ENCODE measurements at places on chromosomes 6 and 20. TPM values are rescaled to one million over a fixed set of nuclear protein-coding genes. Genes with fewer than 3 reads are reported as not detected.

DNA sequence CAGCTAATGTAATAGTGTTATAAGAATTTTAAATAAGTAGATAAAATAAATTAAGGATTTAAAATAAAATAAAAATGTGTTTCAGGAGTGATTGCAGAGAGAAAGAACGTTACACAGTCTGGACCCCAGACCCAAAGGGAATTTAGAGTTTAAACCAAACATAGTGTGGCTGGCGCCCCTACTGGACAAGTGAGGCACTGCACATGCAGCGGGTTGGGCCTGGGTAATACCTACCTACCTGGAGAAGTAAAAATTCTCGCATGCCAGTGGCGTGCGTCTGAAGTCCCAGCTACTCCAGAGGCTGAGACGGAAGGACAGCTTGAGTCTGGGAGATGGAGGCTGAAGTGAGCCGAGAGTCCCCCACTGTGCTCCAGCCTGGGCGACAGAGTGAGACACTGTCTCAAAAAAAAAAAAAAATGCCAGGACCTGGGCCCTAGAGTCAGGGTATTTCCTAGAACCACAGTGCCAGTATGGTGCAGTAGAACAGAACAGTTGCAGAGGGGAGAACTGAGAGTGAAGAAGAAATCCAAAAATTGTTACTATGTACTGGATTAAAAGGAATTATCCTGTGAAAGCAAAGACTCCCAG lies 71.4 kb upstream of the TCF21 start:
- no peaks in the 10 kb centered on the region for H3K36me3 ChIP-seq
- H3K27me3 ChIP-seq = peaks cover 19% of the 10 kb centered on the region
- H3K4me3 ChIP-seq = no peak overlapping the region
- peak; percentile 34 for DNase-seq

DNA sequence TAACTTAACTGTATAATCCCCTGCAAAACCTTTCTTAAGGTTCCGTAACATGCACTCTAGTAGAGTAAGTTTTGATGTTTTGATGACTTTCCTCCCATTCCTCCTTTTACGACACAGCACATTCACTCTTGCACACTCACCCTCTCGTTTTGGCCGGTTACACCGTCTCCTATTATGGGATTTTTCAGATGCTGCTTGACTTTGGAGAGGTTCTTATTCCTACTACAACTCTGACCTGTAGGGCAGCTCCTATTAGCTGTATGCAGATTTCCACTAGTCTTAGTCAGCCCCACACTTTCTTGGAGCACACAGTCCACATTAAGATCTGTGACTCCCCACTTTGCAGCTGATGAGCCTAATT lies 223.7 kb upstream of the SYNCRIP start:
- H3K27ac ChIP-seq = no peak overlapping the region
- peaks cover 11% of the 10 kb centered on the region for H3K27me3 ChIP-seq

- no peak overlapping the region for H3K4me3 ChIP-seq
- no peak overlapping the region for H3K27ac ChIP-seq
- peaks cover 2% of the 10 kb centered on the region for H3K4me1 ChIP-seq
These were observed 128.2 kb upstream of the BEND3 start for GRCh38 chr6:107243471-107243870.

- peaks cover 2% of the 10 kb centered on the region for H3K36me3 ChIP-seq
- DNase-seq = no peak
- H3K4me3 ChIP-seq = peak overlapping the region; percentile 80
- peaks cover 53% of the 10 kb centered on the region for H3K4me1 ChIP-seq
- no peaks in the 10 kb centered on the region for H3K27me3 ChIP-seq
- peak overlapping the region; percentile 94 for H3K27ac ChIP-seq
These were observed 106.2 kb upstream of the BACH2 start for GRCh38 chr6:90402831-90403192.

GRCh38 chr6:136499370-136499769 lies 50.9 kb downstream of the MAP7 start:
- peaks cover 6% of the 10 kb centered on the region for H3K27me3 ChIP-seq
- H3K4me1 ChIP-seq = no peaks in the 10 kb centered on the region

RAET1E gene
- total RNA-seq = 0.55 TPM

TMEM244 gene
- total RNA-seq = 1.2 TPM

Measured in T-helper 17 cell (primary cell).